Forelimb muscle (tissue), 1 donor: ENCODE measurements at places on chromosomes 2 and 18. TPM values are rescaled to one million over a fixed set of nuclear protein-coding genes. Genes with fewer than 3 reads are reported as not detected.

DPP10 gene
- 0.32 TPM for polyA plus RNA-seq

CCDC85A gene
- polyA plus RNA-seq, result 3.2 TPM

GRCh38 chr2:8802741-8803140 lies 34.7 kb downstream of the KIDINS220 start:
- DNase-seq, result no peak

GCG gene
- polyA plus RNA-seq, result 15.6 TPM

IL36B gene
- polyA plus RNA-seq, result not detected

FEV gene
- polyA plus RNA-seq, result not detected

FOXI3 gene
- polyA plus RNA-seq, result 0.05 TPM
